ENCODE measurements at places on chromosomes 7 and 10.

DNA sequence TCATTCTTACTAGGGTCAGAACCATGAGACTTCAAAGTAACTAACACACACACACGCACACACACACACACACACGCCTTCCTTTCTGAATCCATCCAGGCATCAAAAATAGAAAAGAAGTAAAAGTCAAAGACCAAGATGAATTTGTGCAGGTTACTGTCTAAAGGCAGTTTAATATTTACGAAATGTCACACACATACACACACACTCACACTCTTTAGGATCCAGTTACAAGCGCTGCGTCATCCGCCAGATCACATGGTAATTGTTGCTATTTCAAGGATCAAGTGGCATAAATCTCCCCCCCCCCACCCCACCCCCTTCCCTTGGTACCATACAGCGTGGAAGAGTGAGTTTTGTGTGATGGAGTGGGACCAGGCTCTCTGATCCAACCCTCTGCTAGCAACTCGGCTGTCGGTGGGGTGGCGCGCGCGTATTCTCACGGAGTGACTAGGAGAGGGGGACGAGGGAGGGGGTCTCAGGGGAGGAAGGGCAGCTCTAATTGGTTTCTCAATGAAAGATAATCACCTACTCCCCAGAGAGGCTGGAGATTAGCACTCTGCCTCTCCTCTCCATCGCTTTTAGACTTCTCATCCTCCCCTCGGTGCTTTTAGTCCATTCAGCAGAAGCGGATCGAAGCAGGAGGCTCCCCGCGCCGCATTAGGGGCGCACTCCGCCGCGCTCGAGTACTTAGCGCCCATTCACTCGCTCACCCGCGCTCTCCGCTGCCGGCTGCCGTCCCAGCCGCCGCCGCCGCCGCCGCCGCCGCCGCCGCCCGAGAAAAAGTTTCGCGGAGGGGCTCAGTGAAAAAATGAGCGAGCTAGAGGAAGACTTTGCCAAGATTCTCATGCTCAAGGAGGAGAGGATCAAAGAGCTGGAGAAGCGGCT lies 83.5 kb upstream of the PRKG1 start:
- peak; percentile 24 for DNase-seq

DNA sequence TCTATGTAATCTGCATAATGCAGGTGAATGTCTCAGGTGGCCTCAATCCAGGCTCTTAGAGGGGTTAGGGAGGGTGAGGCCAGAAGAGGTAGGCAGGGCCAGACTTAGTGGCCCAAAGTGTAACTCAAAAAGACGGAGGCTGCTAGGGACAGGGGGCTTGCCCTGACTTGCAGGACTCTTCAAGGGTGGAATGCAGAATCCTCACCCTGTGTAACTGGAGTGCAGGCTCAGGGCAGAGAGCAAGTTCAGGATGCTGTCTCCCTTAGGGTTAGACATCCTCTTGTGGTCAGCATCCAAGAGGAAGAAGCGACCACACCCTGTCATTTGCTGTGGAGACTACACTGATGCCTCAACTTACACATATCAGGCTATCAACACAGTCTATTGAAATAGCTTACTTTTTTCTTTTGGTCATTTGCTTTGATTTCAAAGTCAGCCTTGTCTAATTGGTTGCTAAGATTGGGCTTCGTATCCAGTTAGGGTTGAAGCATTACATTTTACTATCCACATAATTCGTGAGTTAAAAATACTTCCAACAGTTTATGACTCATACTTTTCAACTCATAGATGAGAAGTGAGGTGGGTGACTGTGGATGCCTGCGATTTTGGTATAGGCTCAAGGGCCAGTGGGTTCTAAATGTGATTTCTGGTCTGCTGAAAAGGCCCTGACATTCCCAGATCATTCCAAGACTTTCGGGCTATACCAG lies 563.6 kb downstream of the SUGCT start:
- no peak for DNase-seq

DNA sequence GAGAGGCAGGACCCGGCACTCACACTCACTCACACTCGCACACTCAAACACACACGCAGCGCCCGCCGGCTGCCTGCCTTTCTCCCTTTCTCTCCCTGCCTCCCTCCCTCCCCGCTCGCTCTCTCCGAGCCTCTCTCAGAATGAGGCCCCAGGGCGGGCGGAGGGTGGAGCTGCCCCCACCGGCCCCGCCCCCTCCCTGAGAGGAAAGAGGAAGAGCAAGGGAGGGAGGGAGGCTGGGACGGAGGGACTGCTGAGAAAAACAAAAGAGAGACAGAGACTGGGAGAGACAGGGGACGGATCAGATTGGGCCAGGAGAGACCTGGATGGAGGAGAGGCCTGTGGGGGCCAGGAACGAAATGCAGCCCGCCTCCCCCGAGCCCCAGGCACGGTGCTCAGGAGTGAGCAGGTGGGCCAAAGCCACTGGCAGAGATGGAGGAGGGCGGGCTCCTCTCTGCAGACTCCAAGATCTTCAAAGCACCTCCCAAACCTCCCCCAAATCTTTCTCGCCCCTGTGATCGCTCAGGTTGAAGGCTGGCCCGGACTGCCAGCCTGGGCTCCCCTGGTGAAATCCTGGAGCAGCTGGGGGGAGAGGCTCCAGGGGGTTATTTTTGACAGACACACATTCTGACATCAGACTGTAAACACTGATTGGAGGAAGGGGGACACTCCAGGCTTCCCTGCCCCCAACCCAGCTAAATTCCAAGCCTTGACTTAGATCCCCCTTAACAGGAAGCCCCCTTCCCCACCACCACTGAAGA lies 5.1 kb downstream of the LDB1 start:
- peak; percentile 91 for DNase-seq

DNA sequence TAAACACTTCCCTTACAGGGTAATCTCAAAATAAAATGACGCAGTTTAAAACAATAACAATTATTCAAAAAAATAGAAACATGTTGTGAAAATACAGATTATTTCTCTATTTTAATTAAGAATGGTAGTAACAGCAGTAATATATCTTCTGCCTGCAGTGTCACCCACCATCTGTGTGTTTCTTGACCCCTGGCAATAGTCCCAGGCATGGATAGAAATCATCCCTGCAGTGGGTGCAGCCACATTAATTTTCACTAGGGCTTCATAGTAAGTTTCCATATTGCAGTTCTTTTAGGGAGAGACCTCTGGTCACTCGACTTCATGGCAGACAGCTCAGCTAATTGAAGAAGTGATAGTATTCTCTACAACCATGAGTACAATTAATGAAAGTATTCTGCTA lies 470.1 kb upstream of the TEX47 start:
- no peak for DNase-seq

DNA sequence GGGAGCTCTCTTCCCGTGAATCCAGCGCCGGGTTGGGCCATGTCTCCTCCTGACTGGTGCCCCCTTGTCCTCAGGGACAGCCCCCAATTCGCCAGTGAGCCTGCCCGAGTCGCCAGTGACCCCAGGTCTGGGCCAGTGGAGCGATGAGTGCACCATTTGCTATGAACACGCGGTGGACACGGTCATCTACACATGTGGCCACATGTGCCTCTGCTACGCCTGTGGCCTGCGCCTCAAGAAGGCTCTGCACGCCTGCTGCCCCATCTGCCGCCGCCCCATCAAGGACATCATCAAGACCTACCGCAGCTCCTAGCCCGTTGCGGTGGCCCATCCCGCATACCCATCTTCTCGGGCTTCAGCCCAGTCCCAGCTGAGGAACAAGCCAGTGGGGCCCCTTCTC lies 96.6 kb downstream of the NEURL1 start:
- no peak for DNase-seq

- peak; percentile 24 for DNase-seq
These were observed 4.9 kb upstream of the ZSCAN21 start for GRCh38 chr7:100044718-100045117.

- DNase-seq = peak; percentile 97
These were observed 223.6 kb downstream of the RELN start for GRCh38 chr7:103765901-103766300.

DNA sequence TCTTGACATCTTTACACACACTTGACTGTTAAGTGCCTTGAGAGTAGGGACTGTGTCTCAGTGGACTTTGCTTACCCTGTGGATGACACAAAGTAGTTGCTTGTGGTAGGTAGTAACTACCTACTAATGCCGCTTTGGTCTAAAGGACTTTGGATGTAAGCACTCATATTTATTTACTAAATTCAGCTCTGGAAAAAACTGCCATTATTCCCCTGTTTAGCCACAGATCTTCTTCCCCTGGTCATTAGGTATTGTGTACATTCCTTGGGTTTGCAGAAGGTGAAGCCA lies 2.8 kb upstream of the VDAC2 start:
- DNase-seq = no peak

GRCh38 chr7:18895456-18895855 lies 222.0 kb downstream of the TWIST1 start:
- no peak for DNase-seq

Measured in HAP-1 (cell line).